ENCODE measurements at places on chromosomes 7 and 10.

GRCh38 chr10:117900280-117900679 lies 146.5 kb downstream of the RAB11FIP2 start:
- DNase-seq = no peak

- no peak for DNase-seq
These were observed 350.1 kb downstream of the RNLS start for GRCh38 chr10:88232983-88233543.

GRCh38 chr10:43801140-43801539 lies 152.5 kb upstream of the ZNF32 start:
- DNase-seq = no peak

DNA sequence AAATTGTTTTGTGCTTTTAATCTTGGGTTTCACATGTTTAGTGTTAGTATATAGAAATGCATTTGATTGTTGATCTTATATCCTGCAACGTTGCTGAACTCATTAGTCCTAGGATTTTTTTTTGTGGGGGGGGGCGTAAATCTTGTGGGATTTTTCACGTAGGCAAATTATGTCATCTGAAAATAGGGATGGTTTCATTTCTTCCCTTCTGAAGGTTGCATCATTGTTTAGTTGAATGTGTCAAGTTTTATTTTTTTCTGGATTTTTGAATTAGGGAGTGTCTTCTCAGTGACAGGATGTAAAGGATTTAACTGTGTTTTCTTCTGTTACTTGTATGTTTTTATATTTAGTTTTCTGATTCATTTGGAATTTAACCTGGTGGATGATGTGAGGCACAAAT lies 26.7 kb downstream of the MKLN1 start:
- DNase-seq = no peak

DNA sequence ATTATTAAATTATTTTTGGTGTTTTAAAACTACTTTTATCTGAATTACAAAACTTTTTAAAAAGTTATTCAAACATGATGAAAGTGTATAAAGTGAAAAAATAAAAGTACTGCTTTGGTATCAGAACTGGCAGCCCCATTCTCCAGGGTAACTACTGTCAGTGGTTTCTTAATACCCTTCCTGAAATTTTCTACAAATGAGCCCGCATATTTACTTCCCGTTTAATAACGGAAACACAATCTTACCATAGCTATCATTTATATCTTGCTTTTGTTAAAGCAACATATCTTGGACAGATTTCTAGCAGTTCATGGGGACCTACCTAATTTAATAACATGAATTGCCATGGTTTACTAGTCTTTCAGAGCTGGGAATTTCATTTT lies 249.9 kb downstream of the RNLS start:
- DNase-seq = no peak

GRCh38 chr7:156984174-156984891 lies 26.1 kb downstream of the MNX1 start:
- DNase-seq = no peak

- peak; percentile 88 for DNase-seq
These were observed 19.6 kb upstream of the GPR37 start for GRCh38 chr7:124784879-124785818.

GRCh38 chr7:151936207-151936606 lies 20.0 kb upstream of the GALNTL5 start:
- DNase-seq = no peak

GRCh38 chr7:105365541-105366534 lies 22.9 kb downstream of the SRPK2 start:
- no peak for DNase-seq

DNA sequence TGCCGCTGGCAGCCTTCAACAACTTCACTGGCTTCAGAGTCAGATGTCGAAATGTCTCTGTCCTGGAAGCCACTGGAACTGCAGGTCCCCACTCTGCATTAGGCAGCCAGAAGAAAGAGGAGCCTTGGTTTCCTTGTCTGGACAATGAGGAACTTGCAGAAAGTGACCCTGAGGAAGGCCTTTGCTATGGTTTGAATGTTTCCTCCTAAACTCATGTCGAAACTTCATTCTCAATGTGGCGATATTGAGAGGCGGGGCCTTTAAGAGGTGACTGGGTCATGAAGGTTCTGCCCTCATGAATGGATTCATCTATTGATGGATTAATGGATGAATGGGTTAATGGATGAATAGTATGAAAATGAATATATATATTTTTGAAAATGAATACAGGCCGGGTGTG lies 61.6 kb upstream of the GPR26 start:
- no peak for DNase-seq

GRCh38 chr7:116218051-116218645 lies 7.8 kb downstream of the TES start:
- DNase-seq = no peak

GRCh38 chr7:154881026-154881425 lies 121.9 kb downstream of the PAXIP1 start:
- no peak for DNase-seq

DNA sequence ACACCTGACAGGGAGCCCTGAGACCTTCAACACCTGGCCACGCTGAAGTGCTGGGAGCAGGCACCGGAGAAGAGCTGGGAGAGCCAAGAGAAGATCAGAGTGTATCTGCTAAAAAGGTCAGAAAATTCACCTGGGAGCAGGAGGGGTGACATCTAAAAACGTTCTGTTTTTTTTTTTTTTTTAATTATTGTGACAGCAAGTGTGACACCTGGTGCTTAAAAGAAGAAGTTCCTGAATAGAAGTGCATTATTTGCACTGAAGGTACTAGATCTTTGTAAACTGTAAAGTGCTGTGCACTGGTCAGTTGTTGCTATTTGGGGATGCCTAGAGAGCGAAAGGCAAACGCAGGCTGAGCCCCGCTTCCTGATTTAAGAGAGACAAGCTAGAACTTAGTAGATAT lies 422.0 kb downstream of the PLXNA4 start:
- no peak for DNase-seq
